GM13976 (cell line): ENCODE measurements at places on chromosomes 13 and 19.

DNA sequence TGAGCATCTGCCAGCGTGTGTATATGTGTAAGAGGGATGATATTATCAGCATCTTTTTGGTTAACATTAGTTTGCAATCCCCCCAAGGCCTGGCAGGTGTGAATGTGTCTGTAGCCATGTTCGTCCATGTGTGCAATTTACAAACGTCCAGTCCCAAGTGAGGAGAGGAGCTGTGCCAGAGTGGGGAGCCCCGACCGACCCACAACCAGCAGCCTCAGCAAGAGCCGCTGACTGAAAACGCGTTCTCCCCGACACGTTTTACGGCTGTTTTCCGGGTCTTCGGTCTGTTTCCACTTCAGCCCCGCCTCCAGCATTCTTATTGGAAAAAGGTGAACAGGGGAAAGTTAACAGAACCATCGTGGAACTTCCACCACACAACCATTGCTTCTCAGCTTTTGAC lies 119.1 kb upstream of the SOX1 start:
- DNase-seq = no peak

DNA sequence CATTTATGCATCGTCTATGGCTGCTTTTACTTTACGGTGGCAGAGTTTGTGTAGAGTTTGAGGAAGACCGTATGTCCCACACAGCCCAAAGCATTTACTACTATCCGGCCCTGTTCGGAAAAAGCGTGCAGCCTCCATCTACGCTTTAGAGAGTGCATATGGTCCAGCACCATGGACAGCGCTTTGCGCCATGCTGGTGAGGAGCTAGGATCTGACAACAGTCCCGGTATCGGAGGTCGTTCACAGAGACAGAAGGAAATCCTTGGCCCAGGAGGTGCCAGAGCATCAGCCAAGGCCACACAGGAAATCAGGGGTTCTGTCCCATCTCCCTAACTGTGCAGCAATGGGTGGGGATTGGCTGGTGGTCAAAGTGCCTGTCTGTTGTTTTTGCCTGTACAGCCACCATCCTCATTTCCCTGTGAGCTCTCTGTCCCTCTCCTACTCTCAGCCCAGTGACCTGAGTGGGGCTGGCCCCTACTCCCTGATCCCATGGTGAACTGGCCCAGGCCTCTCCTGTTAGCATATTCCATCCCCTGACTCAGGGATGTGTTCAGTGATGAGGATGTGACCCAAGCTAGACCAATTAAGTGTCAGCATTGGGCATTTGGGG lies 16.2 kb upstream of the PRODH2 start:
- peak; percentile 64 for DNase-seq

DNA sequence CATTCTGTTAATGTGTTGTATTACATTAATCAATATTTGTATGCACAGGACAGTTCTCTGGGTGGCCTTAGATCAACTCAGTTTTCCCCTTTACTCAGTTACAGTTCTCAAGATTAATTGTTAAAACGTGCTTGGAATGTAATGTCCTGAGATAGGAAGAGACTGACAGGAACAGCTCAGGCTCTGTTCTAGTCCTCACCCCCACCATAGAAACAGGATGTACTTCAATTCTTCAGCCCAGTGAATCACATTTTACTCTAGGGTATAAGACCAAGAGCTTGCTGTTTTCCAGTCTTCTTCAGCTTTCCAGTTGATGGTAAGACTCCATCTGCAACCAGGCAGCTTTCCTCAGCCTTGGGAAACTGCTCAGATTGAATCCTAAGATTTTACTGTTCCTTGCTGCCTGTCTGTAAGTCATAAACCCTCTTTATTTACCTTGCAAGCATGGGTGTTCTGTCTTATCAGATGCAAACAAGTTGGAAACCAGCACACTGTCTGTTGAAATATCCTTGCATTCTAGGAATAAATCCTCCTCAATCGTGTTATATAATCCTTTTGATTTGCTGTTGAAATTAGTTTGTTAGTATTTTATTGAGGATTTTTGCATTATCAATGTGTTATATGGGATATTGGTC lies 836.9 kb upstream of the PCDH9 start:
- no peak for DNase-seq

DNA sequence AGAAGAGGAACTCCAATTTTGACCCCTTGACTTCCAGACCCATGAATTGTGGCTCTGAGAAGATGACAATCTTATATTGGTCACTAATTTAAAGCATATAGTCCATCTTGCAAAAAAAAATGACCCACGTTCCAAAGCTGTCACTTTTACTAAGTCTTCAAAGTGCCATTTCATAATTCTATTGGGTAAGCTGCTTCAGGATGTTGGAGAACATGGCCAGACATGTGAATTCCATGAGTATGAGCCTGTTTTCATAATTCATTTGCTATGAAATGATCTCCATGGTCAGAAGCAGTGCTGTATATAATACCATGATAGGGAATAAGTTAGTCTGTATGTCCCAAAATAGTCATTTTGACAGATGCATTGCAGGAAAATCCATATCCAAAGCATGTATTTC lies 1787.3 kb downstream of the SLITRK5 start:
- no peak for DNase-seq

GRCh38 chr13:42211704-42212464 lies 60.1 kb upstream of the AKAP11 start:
- no peak for DNase-seq

DNA sequence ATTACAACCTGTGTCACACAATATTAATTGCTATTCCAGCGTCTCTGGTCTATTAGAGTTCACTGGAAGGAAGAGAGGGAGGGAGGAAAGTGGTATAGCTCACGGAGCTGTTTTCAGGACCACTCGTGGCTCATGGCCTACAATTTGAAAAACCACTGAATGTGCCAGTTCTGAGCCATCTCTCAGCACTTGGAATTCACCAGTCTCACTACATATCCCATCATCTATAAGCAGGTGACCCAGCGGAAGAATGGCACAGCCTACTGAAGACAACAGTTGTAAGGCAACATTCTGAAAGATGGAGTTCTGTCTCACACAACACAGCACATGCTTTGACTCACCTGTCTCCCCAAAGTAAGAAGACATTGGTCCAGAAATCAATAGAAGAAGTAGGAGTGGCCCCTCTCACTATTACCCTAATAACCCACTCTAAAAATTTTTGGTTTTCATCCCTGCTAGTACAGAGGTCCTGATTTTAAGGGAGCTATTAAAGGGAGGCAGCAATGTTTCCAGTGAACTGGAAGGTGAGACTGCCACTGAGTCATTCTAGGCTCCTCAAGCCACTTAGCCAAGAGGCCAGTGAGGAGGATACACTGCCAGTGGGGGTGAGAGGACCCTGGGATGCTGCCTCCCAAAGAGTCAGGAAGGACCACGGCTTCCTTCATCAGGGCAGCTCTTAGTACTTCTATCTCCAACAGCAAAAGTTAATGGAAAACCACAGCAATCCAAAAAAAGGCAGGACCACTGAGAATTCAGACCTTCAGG lies 50.0 kb upstream of the DOCK9 start:
- DNase-seq = no peak

DNA sequence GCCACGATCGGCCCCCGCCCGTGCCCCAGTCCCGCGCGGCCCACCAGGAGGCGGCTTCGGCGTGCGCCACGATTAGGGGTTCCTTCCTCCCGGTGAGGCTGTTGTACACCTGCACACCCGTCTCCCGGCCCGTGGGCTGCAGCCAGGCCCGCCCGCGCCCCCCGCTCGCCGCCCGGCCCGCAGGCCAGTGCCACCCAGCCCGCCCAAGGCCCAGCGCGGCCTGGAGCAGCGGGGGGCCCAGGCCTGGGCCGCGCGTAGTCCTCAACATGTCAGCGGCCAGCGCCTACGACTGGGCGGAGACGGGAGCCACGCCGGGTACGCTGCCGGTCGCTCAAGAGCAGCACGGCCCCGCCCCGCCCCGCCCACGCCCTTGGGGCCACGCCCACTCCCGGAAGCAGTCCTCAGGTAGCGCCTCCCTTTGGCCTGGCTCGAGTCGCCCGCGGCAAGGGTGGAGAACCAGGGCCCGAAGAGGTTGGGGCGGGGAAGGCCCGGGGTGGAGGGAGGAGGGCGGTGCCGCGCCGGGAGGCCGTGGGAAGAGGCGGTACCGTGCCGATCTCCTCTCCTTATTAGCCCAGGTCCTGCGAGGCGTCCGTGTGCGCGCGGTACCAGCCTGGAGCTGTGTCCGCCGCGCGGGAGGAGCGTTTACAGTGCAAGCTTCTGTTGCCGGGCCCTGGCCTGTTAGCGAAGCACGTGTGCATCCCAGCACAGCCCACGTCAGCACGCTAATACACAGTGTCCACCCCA lies at the start of gene CARS2:
Gene CARS2 (minus strand): TSS at position 291 of the 744 bp plus-strand sequence. CDS start 23 bp downstream, at position 268.
- DNase-seq = peak; percentile 98

DNA sequence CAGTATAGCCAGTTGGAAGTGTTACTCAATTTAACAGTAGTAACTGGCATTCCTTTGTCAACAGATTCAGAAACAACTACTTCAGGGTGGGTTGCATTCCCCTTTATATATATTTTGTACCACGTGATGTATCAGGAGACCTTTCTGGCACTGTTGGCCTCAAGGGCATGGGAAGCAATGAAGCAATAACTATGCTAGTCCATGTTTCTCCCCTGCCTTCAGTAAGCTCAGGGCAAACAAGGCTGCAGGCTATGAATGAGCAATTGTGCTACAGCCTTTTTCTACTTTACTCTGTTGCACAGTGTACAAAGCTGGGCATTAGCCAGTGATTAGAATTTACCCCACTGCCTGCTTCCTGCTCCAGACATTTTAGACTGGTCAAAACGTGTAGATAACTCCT lies 348.8 kb downstream of the GPC5 start:
- DNase-seq = no peak

GRCh38 chr13:109281903-109282635 lies 504.3 kb downstream of the IRS2 start:
- DNase-seq = no peak

DNA sequence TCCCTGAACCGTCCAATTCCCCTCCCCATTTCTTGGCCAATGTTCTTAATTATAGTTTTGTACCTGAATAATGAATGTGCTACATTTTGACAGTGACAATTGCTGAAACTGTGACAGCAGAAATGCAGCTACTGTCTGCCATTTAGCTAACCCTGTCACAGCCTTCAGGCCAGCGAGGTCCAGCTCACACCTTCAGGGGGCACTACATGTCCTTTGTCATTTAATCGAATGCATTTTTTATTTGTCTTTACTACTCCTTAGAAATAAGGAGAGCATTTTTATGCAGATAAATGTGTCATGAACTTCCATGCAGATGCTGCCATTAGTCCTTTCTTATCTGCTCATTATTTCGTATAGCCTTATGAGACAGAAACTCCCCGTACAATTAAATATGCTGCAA lies 159.9 kb downstream of the MZT1 start:
- DNase-seq = no peak

DNA sequence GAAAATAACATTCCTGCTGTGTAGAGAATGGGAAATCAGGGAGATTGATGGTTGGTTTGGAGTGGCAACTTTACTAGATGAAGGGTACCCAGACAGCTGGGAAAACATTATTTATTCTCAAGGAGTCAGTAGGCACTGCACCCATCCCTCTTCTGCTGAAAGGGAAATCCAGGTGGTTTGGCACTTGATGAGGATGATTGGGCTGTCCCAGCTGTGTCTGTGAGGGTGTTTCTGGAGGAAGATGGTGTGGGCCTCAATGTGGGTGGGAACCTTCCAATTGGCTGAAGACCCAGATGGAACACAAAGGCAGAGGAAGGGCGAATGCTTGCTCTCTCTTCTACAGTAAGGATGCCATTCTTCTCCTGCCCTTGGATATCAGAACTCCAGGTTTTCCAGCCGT lies 10.4 kb upstream of the SACS start:
- no peak for DNase-seq

DNA sequence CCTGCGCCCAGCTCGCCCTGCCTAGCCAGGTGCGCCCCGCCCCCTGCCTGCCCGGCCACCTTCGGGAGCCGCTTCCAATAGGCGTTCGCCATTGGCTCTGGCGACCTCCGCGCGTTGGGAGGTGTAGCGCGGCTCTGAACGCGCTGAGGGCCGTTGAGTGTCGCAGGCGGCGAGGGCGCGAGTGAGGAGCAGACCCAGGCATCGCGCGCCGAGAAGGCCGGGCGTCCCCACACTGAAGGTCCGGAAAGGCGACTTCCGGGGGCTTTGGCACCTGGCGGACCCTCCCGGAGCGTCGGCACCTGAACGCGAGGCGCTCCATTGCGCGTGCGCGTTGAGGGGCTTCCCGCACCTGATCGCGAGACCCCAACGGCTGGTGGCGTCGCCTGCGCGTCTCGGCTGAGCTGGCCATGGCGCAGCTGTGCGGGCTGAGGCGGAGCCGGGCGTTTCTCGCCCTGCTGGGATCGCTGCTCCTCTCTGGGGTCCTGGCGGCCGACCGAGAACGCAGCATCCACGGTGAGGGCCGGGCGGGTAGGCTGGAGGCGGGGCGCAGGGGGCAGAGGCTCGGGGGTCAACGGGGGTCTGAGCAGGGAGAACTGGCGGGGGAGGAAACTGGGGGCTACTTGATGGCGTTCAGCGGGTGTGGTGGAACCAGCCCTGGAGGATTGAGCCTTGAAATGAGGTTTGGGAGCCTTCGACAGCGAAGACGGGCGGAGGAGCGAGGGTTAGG lies at the start of gene SPINT2:
Gene SPINT2 (plus strand): TSS at position 88 of the 727 bp plus-strand sequence. CDS start 320 bp downstream, at position 408.
- peak; percentile 69 for DNase-seq

DNA sequence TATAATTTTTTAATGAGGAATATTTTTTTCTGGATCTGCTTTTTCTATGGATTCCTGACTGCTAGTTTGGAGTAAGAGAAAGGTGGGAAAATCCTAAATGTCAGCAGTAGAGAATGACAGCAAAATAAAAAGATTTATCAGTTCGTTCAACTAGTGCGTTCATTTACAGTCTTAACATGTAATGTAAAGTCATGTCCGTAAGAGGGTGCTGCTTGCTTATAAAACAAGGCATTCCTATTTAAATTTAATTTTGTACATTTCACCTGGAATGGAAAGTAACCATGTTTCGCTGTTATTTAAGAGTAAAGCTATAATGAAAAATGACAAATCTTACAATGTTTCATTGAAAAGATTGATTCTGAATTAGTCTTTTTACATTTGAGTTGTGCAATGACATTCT lies 76.6 kb downstream of the ZMYM2 start:
- no peak for DNase-seq

DNA sequence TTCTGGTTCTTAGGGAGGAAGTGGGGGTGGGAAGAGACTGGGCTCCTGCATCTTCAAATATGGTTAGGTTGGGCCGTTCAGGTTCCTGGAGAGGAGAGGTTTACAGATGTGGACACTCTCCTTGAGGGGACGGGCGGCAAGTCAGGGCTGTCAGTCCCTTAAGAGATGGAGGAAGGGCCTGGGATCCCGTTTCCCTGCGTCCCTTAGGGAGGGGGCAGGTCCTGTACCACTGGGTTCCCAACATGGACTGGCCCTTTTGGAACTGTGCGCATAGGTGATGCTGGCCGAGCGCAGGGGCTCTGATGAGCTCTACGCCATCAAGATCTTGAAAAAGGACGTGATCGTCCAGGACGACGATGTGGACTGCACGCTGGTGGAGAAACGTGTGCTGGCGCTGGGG lies 10.9 kb upstream of the CACNG7 start:
- DNase-seq = no peak
